COR-L47 (cell line): ENCODE measurements at places on chromosomes 2 and 18.

- DNase-seq, result peak; percentile 58
These were observed 20.6 kb upstream of the ATRAID start for GRCh38 chr2:27191070-27191829.

DNA sequence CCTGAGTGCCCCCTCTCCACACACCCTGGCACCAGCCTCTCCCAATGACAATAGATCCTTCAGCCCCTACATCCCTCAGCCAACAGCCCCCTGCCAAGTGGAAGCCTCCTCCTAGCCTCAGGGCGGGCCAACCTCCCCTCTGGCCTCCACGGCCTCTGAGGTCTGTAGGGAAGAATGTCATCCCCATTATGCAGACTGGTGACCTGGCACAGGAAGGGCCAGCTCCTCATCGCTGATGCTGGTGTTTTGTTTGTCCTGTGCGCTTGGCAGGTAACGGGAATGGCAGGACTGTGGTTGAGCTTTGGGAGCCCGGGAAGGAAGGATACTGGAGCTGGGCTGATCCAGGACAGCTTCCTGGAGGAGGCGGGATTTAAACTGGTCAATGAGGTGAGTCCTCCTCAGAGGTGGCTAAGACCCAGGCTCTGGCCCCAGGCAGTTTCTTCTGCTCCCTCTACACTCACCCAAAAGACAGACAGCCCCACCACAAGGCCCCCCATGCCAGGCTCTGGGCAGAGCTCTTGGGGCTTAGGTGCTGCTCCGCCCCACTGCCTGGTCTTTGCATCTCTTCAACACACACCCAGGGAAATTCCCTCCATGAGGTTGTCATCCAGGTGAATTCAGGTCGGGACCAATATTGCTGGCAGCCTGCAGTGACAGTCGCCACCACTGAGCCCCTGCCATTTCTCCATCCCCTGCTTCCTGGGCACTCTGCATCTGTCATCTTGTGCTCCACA is 75.2 kb upstream of the SMAD7 start:
- no peak for DNase-seq

GRCh38 chr2:47265158-47265557 is 110.0 kb upstream of the STPG4 start:
- DNase-seq, result no peak

- DNase-seq, result no peak
These were observed 177.1 kb downstream of the RNF144A start for GRCh38 chr2:7094231-7094741.

DNA sequence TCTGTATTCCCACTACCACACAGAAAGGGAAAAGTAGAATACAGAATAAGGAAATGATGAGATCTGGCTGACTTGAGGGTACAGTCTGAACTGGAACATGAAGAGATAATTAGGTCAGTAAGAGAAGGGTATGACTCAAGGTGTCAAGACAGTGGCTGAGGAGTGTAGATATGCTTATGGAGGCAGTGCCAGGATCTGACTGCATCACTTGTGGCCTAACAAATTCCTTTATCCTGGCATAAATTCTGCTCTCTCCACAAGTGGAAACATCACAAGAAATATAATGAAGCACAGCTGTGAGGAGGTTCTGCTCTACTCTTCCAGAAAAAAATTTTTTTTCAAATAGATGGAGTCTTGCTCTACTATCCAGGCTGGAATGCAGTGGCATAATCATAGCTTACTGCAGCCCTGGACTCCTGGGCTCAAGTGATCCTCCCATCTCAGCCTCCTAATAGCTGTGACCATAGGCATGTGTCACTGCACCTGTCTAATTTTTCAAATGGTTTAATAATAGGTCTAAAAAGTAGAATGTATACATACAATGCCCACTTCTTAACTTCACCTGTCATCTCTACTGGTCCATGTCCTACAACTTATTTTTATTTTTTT is 85.3 kb downstream of the C2orf74 start:
- no peak for DNase-seq

DNA sequence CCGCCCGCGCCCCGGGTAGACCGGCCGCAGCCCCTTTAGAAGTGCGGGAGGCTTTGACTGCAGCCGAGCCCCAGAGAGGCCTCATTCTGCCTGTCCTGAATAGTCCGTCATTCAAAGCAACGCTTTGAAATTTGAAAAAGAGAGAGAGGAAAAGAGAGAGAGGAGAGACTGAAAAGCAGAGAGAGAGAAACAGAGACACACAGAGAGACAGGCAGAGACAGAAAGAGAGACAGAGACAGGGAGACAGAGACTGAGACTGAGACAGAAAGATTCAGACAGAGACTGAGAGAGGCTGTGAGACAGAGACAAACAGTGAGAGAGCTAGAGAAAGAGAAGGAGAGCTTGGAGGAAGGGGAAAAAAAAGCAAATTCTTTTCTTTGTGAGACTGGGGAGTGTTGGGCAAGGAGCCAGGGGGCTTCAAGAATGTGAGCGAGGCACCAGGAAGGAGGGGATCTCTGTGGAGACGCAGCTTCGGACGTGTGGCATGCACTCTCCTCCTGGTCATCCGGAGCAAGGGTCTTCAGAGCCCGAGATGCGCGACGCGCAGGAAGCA is 73.1 kb downstream of the MYCN start:
- no peak for DNase-seq

DNA sequence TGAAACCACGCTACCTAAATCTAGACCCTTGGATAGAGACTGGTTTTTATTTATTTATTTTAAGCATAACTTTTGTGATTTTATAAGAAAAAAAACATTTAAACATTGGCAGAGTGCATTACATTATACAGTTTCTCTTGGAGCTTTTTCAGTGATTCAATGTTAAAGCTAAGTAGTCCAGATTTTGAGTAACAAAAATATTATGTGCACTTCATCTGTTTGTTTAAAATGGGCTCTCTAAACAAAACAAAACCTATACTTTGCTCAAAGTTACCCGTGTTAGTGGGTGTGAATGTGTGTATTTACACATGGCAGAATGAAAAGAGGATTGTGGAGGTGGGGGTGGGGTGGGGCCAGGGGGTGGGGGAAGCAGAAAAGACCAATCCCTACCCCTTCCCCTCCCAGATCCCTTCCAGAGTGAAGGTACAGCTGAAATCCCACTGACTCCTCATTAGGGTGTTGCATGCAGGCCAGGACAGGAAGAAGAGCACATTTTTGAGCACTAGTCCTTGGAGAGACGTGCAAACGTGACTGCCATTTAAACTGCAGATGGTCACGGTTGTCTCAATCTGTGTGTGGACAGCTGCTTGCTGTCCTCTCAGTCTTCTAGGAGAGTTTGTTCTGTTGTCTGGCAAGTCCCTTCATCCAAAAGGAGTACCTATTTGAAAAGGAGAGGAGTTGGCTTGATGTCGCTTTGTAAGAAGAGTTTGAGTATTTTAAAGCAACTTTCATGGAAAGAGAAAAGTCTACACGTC is 303.0 kb downstream of the ICOS start:
- no peak for DNase-seq

DNA sequence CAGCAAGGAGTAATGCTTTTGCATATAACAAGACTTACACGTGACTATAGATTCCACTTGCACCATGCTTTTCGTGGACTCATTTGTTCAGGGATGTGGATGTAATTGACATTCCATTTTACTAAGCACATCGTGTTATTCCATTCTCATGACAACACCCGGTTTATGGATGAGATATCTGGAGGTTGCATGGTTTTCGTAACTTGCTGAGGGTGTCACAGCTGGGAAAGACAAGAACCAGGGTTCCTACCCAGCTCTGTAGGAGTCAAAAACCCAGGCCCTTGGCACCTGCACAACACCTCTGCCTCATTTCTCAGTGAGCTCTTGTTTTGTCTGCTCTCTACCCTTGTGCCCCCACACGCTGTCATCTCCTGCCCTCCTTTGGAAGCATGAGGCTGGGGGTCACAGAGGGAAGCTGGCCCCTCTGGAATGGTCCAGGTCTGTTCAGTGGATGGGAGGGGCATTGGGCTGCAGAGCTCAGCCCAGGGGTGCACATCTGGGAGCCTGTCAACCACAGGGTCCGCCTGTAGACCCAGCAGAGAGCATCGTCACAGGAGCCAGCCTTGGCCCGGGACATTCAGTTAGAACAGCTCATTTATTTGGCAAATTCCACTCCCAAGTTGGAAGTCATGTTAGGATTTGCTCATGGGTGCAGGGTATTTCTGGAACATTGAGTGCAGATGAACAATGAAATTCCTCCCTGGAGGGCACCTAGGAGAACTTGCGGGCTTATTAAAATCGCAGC is 120.1 kb upstream of the TWIST2 start:
- no peak for DNase-seq

DNA sequence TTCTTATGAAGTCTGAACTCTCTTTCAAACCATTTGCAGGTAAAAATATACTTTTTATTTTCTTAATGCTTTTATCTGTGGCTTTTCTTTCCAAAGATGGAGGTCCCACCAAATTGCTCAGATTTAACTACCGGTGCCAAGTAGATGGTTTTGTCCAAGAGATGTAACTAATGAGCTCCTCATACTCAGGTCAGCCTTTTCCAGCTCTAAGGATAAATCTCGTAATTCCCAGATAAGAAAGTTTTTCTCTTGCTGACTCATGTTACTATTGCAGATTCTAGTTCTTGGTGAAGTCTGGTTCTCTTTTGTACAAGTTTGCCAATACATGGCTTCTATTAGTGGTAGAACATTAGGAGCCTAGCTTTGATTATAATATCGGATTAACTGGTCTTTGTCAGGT is 550.8 kb upstream of the ZNF804A start:
- DNase-seq, result no peak

DNA sequence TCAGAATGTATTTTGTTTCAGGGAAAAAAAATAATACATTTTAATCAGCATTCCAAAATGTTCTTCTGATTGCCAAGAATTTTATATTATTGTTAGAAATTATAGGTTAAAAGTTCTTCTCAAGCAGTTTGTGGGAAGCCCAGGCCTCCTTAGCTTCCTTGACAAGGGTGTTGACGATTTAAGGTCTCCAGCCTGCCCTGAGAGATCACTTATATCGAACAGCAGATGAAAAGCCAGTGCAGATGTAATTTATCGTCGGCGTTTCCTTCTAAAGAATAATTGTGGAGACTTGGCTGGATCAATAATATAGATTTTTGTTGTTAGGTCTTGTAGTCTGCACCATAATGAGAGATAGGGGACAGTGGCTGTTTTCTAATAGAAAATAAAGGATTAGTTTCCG is 280.6 kb downstream of the ZNF407 start:
- no peak for DNase-seq

GRCh38 chr2:232865165-232865564 is 4.9 kb upstream of the SNORC start:
- DNase-seq, result no peak

DNA sequence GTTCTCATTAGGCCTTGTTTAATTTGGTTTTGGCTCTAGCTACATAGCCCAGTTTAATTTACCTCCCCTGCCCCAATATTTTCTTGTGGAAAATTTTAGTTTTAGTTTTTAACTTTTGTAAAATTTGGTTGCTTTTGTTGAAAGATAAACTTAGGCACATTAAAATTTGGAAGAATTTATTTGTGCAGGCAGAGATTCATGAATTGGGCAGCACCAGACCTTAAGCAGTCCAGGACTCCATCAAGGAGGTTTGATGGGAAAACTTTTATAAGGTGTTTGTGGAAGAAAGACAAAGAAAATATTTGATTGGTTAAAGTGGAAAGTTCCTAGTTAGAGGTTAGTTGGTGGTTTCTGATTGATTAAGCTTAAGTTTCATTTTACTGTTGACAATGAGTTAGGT is 16.4 kb upstream of the PNPT1 start:
- no peak for DNase-seq

DNA sequence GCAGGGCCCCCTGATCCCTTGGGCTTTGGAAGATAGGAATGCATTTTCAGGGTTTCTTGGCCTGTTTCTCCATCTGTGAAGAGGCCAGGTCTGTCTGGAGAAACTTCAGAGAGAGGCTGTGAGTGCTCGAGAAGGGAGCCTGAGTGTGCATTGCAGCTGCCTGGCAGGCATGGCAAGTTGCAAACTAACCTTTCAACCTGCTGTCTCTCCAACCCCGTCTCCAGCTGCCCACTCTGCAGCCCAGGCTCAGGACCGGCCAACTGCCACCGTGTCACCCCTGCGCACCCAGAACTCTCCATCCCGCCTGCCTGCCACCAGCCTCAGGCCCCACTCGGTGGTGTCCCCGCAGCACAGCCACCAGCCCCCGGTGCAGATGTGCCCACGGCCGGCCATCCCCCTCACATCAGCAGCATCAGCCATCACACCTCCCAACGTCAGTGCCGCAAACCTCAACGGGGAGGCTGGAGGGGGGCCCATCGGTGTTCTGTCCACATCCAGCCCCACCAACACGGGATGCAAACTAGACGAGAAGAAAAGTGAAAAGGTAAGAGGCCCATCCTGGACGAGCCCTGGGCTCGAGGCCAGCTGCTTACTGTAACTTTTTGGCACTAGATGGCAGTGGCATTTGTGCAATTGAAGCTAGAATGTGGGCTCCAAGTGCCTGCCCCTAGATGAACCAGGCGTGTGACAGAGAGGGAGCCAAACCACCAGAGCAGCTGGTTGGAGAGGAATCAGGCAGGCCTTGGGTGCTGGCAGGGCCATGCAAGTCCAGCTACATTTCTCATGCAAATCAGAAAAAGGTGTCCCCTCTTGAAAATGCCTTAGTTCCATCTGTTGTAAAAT is 164.6 kb downstream of the SEPTIN10 start:
- DNase-seq, result no peak

GRCh38 chr18:4765401-4765800 is 310.3 kb upstream of the DLGAP1 start:
- DNase-seq, result no peak

- peak; percentile 63 for DNase-seq
These were observed 104.9 kb downstream of the NCK2 start for GRCh38 chr2:105849431-105850179.

DNA sequence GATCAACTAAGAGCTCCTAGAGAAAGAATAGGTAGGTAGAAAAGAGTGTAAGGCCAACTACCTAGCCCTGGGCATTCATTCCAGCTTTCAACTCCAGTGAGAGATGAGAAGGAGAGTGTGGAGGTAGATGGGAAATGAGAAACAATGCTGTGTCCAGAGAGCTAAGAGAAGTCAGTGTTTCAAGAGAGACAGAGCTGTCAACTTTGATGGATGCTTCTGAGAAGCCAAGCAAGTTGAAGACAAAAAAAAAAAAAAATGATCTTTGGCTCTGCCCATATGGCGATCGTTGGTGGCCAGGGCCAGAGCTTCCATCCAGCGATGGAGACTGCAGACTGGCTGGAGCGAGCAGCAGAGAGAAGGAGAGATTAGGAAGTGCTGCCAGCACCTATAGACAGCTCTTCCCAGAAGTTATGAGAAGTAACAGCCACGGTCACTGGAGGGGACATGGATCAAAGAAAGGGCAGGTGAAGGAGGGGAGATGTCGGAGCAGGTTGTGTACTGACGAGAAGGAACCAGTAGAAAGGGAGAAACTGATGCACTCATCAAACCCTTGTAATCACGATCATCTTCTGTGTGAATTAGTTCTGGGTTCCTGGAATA is 112.4 kb upstream of the PPP1CB start:
- DNase-seq, result no peak

GRCh38 chr2:96903318-96903717 is 33.4 kb upstream of the SEMA4C start:
- no peak for DNase-seq
